SK-MEL-5 (cell line): ENCODE measurements at places on chromosomes 7 and 10. TPM values are rescaled to one million over a fixed set of nuclear protein-coding genes. Genes with fewer than 3 reads are reported as not detected.

GRCh38 chr7:36855330-36855729, 131.0 kb upstream of the AOAH start:
- DNase-seq: no peak

Gene CD36
- total RNA-seq: 35.2 and 45.5 TPM in 2 replicates

DNA sequence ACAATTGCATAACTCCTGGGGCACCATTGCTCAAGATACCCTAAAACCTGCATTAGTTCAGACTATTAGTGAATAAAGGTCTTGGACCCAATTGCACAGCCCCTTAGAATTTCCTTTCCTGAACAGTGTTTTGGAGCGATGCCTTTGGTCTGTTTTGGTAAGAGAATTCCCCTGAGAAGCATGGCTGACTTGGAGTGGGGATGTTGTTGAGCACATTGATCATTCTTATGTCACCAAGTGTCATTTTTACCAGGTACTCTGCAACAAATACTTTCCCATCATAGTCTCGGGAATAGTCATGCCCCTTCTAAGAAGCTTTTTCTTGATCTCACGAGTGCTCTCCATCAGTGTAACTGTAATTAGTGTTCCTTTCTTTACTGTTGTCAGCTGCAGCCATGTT, 229.7 kb downstream of the GFRA1 start:
- DNase-seq: no peak

DNA sequence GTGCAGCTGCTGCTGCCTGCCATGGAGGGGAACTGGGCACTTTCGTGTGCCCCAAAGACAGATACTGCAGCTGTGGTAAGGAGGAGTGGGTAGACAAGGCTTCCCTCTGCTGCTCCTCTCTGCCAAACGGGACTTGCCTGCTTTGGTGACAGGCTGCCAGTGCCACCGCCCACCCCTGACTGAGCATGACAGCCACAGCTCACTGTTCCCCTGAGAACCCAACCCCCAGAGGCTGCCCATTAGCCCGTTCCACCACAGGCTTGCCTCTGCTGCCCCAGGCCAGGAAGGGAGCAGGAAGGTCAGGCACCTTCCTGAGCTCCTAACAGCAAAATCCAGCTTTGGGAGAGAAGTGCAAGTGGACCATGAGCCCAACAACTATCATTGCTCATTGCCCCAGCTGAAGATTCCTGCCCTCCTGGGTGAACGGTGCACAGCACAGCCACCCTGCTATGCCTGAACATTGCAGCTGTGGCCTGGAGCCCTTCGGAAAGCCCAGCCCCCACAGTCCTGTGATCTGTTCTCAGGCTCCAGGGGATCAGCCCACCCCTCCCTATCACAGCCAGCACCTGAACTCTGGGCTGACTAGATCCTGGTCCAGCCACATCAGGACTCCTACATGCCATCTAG, 58.7 kb upstream of the ANTXRL start:
- DNase-seq: no peak

GRCh38 chr10:132570771-132571649, 33.4 kb downstream of the INPP5A start:
- DNase-seq: no peak

Gene MACC1
- total RNA-seq: 1.2 and 1.4 TPM in 2 replicates
